ENCODE measurements at places on chromosomes 1 and 21. TPM values are rescaled to one million over a fixed set of nuclear protein-coding genes. Genes with fewer than 3 reads are reported as not detected.
A peak's percentile ranks its signal among the peaks of the same experiment; 100 is the strongest.

- DNase-seq = peak; percentile 74
These were observed 71.5 kb downstream of the HHAT start for GRCh38 chr1:210400043-210400840.

DNA sequence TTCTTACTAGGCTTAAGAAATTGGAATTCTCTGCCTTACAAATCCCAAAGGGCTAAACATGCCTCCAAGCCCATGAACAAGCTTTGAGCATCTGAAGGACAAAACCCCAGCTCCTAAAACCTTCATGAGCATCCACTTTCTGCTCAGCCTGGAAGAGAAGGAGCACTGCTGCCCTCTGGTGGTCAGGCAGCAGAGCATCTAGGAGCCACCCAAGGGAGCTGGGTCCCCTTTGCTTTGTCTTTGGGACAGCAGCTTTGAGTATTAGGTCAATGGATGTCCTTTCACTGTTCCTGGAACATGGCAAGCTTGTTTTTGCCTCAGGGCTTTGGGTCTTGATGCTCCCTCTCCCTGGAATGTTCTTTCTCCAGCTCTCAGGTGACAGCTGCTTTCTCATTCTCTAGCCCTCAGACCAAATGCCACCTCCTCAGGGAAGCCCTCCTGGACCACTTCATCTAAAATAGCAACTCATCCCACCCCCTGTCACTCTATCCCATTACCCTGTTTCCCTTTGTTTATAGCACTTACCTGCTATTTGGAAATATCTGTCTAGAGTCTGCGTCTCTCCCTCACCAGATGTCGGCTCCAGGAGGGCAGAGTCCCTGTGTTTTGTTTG, 25.7 kb downstream of the RAB7B start:
- DNase-seq = peak; percentile 70

DNA sequence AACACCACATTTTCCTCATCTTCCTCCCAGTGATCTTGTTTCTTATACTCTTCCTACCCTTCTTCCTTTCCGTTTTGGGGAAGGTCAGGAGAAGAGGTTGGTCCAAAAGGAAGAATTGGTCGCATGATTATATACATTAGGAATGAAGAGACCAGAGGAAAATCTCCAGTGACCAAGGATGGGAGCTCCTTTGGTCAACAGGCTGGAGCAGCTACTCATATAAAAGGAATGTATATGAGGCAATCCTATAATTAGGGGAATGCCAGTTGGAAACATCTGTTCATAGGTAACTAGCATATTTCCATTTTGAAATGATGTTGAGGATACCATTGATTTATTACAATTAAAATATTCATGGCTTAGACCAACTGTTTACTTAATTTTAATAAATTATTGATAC, 114.5 kb downstream of the LRRC40 start:
- peak; percentile 81 for DNase-seq

- no peak for DNase-seq
These were observed 4.1 kb downstream of the ZNF683 start for GRCh38 chr1:26368486-26368885.

DNA sequence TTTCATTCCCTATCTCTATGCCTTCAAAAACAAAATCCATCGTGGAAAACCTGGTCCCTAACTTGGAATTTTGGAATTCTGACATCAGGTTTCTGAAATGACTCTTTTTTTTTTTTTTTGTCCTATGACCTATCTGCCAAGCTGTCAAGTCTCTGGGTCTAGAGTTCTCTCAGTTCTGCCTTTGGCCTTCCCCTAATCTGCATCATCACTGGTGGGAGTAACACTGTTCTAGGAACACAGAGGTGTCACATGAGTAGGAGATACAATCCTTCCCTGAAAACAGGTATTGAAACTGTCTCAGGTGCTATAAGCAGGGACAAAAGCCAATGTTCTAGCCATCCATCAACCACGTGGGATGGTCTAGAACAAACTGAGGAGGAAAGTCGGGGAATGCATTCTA, 142.0 kb upstream of the ATP1B1 start:
- DNase-seq = no peak

DNA sequence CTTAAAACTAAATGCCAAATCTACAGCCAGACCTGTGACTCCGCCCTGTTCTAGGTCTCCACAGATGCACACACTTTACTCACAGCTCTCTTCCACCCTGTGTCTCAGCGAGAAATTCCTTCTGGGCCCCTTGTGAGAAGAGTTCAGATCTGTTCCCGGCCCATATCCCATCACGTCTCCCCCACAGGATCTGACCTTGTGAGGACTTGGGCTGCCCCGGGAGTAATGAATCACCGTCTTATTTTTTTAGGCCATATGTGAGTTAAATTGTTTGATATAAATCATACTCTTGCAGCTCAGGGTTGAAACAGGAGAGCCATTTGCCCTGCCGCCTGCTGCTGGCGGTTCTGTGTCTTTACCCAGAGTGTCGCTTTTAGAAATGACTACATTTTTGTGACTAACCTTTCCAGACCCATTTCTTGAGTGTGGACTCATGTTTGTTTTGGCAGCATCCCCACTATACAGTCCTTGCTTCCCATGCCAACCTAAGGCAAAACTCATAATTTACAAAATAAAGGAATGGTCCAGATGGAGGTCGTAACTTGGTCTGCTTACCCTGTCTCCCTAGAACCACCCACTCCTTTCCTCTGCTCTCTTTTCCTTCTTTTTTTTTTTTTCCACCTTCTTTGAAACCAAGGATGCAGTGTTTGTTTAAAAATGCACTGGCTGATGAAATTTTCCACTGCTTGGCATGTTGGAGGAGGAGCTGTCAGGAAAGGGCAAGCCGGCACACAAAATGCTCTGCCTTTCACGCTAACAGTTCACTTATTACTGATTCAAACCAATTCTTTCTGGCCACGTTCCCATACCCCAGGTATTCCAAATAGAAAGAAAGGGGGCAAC, 98.0 kb upstream of the C1orf105 start:
- peak; percentile 96 for DNase-seq

DNA sequence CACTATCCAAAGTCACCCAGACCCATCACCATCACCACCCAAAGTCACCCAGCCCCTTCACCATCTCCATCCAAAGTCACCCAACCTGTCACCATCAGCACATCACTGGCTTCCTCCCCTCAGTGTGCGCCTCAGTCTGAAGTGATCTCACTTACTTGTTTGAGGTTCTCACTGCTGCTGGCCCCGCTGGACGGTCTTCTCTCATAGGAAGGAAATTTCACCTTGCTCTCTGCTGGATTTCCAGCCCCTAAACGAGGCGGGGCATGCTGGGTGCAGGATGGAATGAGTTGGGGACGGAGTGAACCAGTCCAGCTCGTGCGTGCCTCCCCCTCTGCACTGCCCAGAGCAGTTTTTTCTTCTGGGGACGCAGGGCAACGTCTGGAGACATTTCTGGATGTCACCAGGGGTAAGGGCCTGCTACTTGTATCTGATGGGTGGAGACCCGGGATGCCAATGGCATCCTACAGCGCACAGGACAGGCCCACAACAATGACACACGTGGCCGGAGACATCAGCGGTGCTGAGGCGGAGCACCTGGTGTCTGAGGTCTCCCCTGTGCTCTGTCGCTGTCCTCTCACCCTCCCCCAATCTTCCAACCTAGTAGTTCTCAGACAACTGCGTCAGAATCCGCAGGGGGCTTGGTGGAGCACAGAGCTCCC, 38.6 kb downstream of the PDE9A start:
- DNase-seq = no peak

- DNase-seq = no peak
These were observed 9.8 kb downstream of the RPS6KC1 start for GRCh38 chr1:213060836-213061235.

GRCh38 chr1:53804791-53805505, 33.1 kb downstream of the NDC1 start:
- no peak for DNase-seq

DNA sequence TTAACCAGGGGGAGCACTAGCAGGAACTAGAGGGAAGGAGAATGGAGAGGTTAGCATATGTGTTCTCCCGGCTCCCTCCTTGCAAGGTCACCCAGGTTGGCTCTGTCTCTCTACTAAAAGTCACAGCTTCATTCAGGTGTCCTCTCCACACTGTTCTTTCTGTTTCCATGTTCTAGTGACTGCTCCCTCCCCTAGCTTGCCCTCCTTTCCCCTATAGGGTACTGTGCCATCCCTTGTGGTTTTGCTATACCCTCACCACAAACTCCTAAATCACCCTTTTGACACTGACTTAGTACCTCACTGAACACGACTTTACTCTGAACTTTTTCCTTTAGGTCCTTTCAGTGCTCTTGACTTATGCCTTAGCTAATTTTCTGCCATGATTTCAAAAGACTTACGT, 389.3 kb downstream of the ST6GALNAC3 start:
- DNase-seq = no peak

GRCh38 chr1:29256394-29256793, 20.1 kb downstream of the PTPRU start:
- no peak for DNase-seq

DNA sequence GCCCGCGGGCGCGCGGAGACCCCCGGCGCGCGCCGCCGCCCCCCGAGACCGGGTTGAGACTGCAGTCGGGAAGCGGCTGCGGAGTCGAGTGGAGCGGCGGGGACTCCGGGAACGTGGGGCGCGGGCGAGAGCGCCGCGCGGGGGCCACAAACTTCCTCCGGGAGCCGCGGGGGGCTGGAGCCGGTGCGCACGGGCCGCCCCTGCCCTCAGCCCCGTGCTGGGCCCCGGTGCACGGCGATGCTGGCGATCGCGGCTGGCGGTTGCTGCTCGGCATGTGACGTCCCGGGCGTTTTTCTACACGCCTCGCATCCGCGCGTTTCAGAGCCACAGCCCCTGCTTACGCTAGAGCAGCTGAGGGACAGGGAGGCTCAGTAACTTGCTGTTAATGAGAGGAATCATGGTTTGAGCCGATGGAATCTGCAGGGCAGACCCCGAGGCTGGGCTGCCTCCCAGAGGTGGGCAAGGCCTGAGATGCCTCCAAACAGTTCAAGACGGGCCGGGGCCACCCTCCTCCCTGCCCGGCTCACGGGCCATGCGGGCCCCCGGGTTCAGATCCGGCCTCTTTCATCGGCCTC, 520 bp downstream of the TMEM201 start:
- DNase-seq = peak; percentile 24

- DNase-seq = peak; percentile 51
These were observed 86.0 kb downstream of the HHIPL2 start for GRCh38 chr1:222461941-222462340.

GRCh38 chr1:48552420-48552819, 80.4 kb upstream of the SPATA6 start:
- DNase-seq = peak; percentile 17

- no peak for DNase-seq
These were observed 27.7 kb downstream of the RRAGC start for GRCh38 chr1:38831731-38832369.

GRCh38 chr1:206591226-206591625, 21.0 kb downstream of the EIF2D start:
- no peak for DNase-seq

DNA sequence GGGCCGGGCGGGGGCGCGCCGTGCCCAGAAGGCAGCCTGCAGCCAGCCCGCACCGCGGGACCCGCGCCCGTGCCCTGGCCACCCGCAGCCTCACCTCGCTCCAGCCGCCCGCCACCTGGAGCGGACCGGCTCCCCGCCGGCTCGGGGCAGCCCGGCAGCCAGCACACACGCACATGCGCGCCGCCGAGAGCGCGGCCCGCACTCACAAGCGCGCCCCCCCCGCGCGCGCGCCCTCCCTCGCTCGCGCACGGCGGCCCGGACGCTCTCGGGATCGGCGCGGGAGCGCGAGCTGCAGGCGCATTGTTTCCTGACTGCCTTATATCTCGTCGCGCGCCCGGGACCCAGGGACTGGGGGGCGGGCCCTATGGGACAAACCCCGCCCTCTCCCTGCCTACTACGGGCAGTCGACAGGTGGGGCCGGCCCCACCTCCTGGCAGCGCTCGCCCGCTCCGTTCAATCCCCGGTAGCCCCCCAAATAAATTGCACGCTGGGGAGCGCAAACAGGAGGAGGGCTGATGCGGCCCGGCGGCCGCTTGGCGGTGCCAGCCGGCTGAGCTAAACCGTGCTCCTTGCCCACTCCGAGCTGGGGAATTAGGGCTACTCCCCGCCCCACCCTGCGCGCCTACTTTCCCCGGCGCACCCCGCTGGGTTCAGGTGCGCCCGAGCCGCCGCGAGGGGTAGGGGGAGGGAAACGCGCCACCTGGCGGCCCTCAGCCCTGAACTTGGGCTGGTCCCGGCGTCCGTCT, at the start of gene MYCL:
Gene MYCL, minus strand, starts transcription at position 204 of the 746 bp plus-strand sequence. CDS start 483 bp downstream, outside the sequence.
- DNase-seq = peak; percentile 58

- DNase-seq = no peak
These were observed 14.0 kb downstream of the DNALI1 start for GRCh38 chr1:37570528-37571334.

SETSIP gene
- 0.27 TPM for total RNA-seq

PRDM16 gene
- not detected for total RNA-seq

ADAMTS1 gene
- 0.07 TPM for total RNA-seq

LENEP gene
- total RNA-seq = 0.64 TPM

S100A9 gene
- total RNA-seq = not detected

CHRM3 gene
- total RNA-seq = 3.2 TPM

PTPRU gene
- total RNA-seq = 37.5 TPM

LCE6A gene
- not detected for total RNA-seq

ATP1A4 gene
- total RNA-seq = not detected

TNN gene
- not detected for total RNA-seq

LRRC71 gene
- not detected for total RNA-seq

COL6A1 gene
- 95.1 TPM for total RNA-seq

All from HT1080 (cell line).